ENCODE measurements at places on chromosomes 3 and 15. TPM values are rescaled to one million over a fixed set of nuclear protein-coding genes. Genes with fewer than 3 reads are reported as not detected.

The GLDN gene
- total RNA-seq, result under 0.01 TPM

The MYZAP gene
- under 0.01 TPM for total RNA-seq

The MESP2 gene
- total RNA-seq, result 0.98 TPM

The SLC22A13 gene
- total RNA-seq, result 0.16 TPM

The STXBP5L gene
- not detected for total RNA-seq

The CD86 gene
- not detected for total RNA-seq

The CISH gene
- total RNA-seq, result 5.3 TPM

The RPS27L gene
- 120 TPM for total RNA-seq

The SUSD5 gene
- total RNA-seq, result 2.5 TPM

The ROPN1 gene
- total RNA-seq, result not detected

The LINGO1 gene
- 0.16 TPM for total RNA-seq

The ALPK3 gene
- 15.3 TPM for total RNA-seq
